ENCODE measurements at places on chromosomes 2 and 18. TPM values are rescaled to one million over a fixed set of nuclear protein-coding genes. Genes with fewer than 3 reads are reported as not detected.

CHRND gene
- not detected for total RNA-seq

EML4 gene
- 59.7 TPM for total RNA-seq

TUBA3E gene
- total RNA-seq = not detected

FSHR gene
- not detected for total RNA-seq

GALNT13 gene
- 0.20 TPM for total RNA-seq

NFE2L2 gene
- total RNA-seq = 76.5 TPM

FAM228A gene
- total RNA-seq = 3.2 TPM

MYCN gene
- total RNA-seq = 0.07 TPM

ASXL3 gene
- total RNA-seq = under 0.01 TPM

COL3A1 gene
- 3,551 TPM for total RNA-seq

CD8B gene
- total RNA-seq = not detected

NRBP1 gene
- 108 TPM for total RNA-seq

FSIP2 gene
- total RNA-seq = 0.13 TPM

EML6 gene
- 1.2 TPM for total RNA-seq

PID1 gene
- 48.6 TPM for total RNA-seq

SLC14A1 gene
- 167 TPM for total RNA-seq

ST8SIA5 gene
- total RNA-seq = not detected

CCDC68 gene
- 15.1 TPM for total RNA-seq

IL36A gene
- not detected for total RNA-seq

DSG1 gene
- not detected for total RNA-seq

ELOA2 gene
- total RNA-seq = not detected

CAPN14 gene
- 0.26 TPM for total RNA-seq

ALPG gene
- total RNA-seq = not detected

SERPINB12 gene
- not detected for total RNA-seq

CYTIP gene
- total RNA-seq = 5.5 TPM

MARCHF4 gene
- 8.0 TPM for total RNA-seq

CNTNAP5 gene
- not detected for total RNA-seq

FBXO48 gene
- total RNA-seq = 0.39 TPM

ALPI gene
- not detected for total RNA-seq

REG1B gene
- total RNA-seq = not detected

UGT1A5 gene
- not detected for total RNA-seq

TET3 gene
- total RNA-seq = 4.5 TPM

REEP1 gene
- total RNA-seq = 0.07 TPM

ACTG2 gene
- 32.7 TPM for total RNA-seq

VWC2L gene
- not detected for total RNA-seq

MSTN gene
- 0.13 TPM for total RNA-seq

CNRIP1 gene
- 20.5 TPM for total RNA-seq

GPC1 gene
- total RNA-seq = 150 TPM

ANTXR1 gene
- 89.3 TPM for total RNA-seq

TMEM163 gene
- 0.76 TPM for total RNA-seq

SLC66A2 gene
- 48.1 TPM for total RNA-seq

ACTR2 gene
- total RNA-seq = 125 TPM

Measured in smooth muscle cell of the pulmonary artery (primary cell).